Esophagus squamous epithelium (tissue), 5 donors: ENCODE measurements at places on chromosomes 2 and 18. TPM values are rescaled to one million over a fixed set of nuclear protein-coding genes. Genes with fewer than 3 reads are reported as not detected.

Gene ASTL
- total RNA-seq = not detected

Gene IMPA2
- total RNA-seq = 121 TPM

Gene ANKRD36
- total RNA-seq = 9.3 TPM

Gene NT5C1B
- not detected for total RNA-seq

Gene GPR17
- total RNA-seq = not detected

Gene KCNK3
- 0.95 TPM for total RNA-seq

Gene USP40
- 19.2 TPM for total RNA-seq

Gene SEPTIN10
- total RNA-seq = 85.8 TPM

Gene SERPINB3
- total RNA-seq = 1,684 TPM

Gene ACKR3
- total RNA-seq = 29.5 TPM

Gene TUBA4B
- total RNA-seq = not detected

Gene PLA2R1
- total RNA-seq = 9.2 TPM

Gene CCDC85A
- total RNA-seq = 0.42 TPM

Gene TRPM8
- total RNA-seq = not detected

Gene MAB21L4
- total RNA-seq = 179 TPM
